Activated naive CD8-positive, alpha-beta T cell treated with anti-CD3 and anti-CD28 coated beads, Interleukin-2, amount 10 ng/mL, durations not matched to agents 7 days and 5 days (primary cell): ENCODE measurements at places on chromosomes 7 and 10. TPM values are rescaled to one million over a fixed set of nuclear protein-coding genes. Genes with fewer than 3 reads are reported as not detected.

GSTO2 gene
- 1.4 TPM for total RNA-seq

TRIM4 gene
- total RNA-seq, result 41.2 TPM

GNGT1 gene
- not detected for total RNA-seq

LIPF gene
- total RNA-seq, result not detected

ARID5B gene
- 26.1 TPM for total RNA-seq

NEUROD6 gene
- not detected for total RNA-seq

PNLIPRP3 gene
- total RNA-seq, result not detected

GTPBP10 gene
- total RNA-seq, result 29.3 TPM

POM121L12 gene
- total RNA-seq, result not detected

TOMM7 gene
- total RNA-seq, result 390 TPM

HOXA5 gene
- not detected for total RNA-seq

VDAC2 gene
- 125 TPM for total RNA-seq

TRPV5 gene
- not detected for total RNA-seq

PRLHR gene
- not detected for total RNA-seq

ZNF365 gene
- 0.58 TPM for total RNA-seq

CDH23 gene
- total RNA-seq, result 5.3 TPM

HOXA4 gene
- total RNA-seq, result 0.53 TPM

HERC4 gene
- 76.5 TPM for total RNA-seq
